ENCODE measurements at places on chromosomes 4 and X.

GRCh38 chrX:155997436-155997835, at the start of gene IL9R:
Gene IL9R (plus strand): TSS chrX:155997696. CDS start chrX:155997760, 64 bp downstream.
- DNase-seq = no peak

GRCh38 chr4:57605376-57605775, 495.2 kb upstream of the IGFBP7 start:
- no peak for DNase-seq

GRCh38 chrX:110145854-110146253, 142.9 kb downstream of the TMEM164 start:
- peak; percentile 67 for DNase-seq

DNA sequence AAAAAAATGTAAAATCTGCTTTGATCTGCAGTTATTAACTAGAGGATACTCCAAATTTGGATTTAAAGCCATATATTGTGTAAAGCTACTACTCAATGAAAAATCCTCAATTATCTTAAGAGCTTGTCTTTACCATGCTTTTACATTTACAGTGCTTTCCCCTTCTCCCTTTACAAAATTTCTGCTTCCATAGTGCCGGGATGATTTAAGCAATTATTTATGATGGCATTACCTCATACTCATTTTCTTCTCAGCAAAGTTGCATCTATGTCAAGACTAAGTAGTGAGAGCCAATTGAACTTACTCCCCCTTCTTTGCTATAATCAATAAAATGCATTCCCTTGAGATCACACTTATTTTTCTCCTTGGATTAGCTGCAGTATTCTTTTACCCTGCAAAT, 505.4 kb upstream of the AGA start:
- DNase-seq = no peak

DNA sequence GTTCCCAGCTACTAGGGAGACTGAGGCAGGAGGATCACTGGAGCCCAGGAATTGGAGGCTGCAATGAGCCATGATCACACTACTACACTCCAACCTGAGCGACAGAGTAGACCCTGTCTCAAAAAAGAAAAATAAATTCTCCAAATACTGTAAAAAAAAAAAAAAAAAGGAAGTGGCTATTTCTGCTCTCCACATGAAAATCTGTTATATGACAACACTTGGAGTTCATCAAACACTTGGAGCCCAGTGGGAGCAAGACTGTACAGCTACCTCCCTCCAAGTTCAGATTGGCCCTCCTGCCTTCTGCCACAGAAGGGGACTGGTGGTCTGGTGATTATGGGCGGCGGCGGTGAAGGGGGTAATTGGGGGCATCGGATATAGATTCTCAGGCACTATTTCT, 9.0 kb upstream of the CLDN34 start:
- DNase-seq = no peak
